ENCODE measurements at places on chromosomes 16 and 17.

DNA sequence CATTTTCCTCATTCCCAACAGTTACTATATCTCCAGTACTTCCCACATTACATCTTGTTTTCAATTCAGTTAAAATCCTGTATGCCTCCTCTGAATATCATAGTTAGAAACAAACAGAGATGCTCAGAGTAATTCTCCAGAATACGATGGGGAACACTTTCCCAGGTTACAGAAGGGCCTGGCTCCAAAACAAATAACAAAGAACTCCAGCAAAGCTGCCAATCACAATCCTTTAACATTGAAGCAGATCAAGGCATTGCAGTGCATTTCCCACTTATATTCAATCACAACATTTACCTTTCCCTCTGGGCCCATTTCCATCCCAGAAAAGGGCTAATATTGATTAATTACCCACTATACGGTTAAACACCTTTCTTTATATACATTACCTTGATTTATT, 29.4 kb upstream of the PMFBP1 start:
- no peak for DNase-seq

DNA sequence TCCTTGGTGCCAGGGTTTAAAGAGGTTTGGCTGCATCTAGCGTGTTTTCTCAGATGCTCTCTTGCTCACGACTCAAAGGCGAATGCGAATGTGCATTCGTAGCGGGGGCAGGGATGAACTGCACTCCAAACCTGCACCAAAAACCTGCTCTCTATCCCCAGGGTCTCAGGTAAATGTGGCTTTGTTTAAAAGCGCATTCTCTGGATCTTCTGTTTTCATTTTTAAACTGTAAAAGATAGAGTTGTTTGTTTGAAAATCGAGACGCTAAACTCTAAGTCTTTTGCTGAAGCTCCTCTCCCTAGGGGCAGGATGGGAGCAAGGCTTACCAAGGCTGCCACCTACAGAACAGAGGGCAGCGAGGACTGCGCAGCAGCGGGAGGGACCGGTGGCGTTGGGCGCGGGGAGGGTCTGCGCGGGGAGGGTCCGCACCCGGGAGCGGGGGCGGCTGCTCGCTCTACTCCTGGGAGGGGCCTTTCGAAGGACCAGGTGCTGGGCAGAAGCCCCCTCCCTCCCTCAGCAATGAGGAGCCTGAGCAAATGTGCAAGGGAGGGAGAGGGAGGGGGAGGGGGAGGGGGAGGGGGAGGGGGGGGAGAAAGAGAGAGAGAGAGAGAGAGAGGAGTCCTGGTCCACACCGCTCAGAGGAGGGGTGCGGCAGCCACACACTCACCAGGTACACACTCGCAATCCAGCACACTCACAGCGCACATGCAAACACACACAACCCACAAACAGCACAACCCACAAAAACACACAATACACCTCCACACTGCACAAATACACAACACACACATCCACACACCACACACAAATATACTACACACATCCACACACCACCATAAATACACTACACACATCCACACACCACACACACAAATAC, 142.8 kb downstream of the GRIN2A start:
- DNase-seq, result no peak

DNA sequence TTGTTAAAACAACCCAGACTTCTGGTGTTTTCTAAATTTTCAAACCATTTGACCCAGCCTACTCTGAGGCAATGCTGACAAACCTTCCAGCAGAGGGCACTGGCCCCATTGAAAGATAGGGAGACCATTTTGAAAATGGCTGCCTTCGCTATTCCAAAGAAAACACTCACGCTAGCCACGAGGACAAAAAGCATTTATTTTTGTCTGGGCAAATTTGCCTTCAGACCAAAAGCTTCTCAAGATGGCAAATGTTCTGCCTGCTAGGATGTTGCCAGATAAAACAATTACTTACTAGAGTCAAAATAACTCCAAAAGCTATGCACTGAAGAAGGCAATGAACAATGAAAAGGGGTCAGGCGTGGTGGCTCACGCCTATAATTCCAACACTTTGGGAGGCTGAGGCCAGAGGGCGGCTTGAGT, 296.7 kb upstream of the IRX5 start:
- no peak for DNase-seq

DNA sequence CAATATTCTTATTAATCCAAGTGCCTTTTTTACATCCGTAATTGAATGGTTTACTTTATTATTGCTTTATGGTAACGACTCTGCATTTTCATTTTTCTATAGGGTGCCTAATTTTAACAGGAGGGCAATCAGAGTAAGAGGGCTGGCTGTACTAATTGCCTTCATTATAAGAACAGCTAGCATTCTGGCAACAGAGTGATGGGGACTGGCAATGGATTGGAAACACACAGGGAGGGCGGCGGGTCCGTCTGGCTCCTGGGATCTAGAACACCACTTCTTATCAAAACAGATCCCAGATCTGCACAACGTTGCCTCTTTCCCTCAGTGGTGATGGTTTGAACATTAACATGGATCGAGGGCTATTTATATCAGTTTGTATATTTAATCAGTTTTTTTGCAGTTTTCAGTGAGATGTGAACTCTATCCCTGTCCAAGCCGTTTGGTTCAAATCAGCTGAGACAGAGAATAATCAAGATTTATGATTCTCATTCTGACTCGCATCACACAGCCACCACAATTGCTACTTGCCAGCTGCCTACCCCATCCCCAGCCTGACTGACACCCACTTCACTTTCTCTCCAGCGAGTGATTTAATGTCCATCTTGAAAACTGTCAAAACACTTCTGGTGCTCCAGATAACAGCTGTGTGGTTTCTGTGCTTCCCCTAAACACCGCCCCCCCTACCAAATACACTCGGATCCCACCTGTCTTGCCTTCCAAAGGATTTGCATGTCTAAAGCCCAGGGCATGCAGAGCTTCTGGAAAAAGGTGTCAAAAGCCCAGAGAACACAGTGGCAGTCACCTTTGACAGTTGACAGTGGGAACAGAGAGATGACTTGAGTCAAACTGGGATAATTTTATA, 327.9 kb downstream of the HS3ST4 start:
- DNase-seq, result no peak

- DNase-seq, result no peak
Observed at GRCh38 chr17:49450735-49451134, 36.1 kb upstream of the PHB1 start.

DNA sequence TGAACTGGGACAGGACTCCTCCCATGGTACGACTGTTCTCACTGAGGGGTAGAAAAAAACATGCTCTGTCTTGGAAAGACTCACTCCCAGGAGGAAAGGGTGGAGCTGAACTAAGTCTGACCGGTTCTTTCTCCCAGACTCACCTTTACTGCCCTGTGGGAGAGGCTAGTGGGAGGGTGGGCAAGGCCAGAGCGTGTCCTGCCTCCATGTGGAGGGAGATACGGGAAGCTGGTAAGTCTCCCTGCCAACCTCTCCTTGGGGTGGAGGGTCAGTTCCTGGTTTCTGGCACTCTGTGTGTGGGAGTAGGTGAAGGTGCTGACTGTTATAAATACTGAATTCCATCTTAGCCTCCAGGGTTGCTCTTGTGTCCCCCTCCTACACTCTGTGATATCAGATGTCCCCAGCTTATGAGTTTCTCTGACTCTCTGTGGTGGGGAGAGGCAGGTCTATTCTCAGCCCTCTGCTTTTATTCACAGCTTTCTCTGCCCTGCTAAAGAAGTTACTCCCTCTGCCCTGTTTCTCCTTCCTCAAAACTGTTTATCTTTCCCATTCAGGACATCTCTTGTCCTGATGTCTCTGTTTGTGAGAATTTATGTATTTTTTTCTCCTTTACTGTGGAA, 26.9 kb upstream of the FAM20A start:
- no peak for DNase-seq

GRCh38 chr16:31134091-31134571, 1.4 kb downstream of the PRSS8 start:
- no peak for DNase-seq

GRCh38 chr17:62966426-62967204, 580 bp downstream of the TANC2 start:
- DNase-seq, result peak; percentile 44

- DNase-seq, result no peak
Observed at GRCh38 chr17:20072692-20072992, 63.5 kb downstream of the SPECC1 start.

- DNase-seq, result no peak
Observed at GRCh38 chr16:56795011-56795410, 65.1 kb downstream of the NUP93 start.

- DNase-seq, result no peak
Observed at GRCh38 chr17:77354670-77355455, 214.1 kb downstream of the SEC14L1 start.

GRCh38 chr17:8832711-8833352, 33.7 kb upstream of the MFSD6L start:
- DNase-seq, result peak; percentile 27

DNA sequence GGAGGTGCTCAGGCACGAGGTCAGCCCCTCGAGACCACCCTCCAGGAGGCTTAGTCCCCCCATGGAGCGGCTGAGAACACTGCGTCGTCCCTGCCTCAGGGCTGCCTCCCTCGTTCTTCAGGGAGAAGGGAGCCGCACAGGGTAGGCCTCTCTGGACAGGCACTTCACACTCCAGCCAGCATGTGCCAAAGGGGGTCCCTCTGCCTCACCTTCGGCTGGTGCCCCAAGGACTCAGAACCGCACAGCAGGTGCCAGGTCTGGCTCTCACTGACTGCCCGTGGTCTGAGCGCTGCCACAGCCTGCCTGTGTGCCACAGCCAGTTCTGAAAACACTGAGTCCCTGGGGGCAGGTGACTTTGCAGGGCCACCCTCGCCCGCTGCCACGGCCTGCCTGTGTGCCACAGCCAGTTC, 7.1 kb downstream of the P2RX5 start:
- no peak for DNase-seq

DNA sequence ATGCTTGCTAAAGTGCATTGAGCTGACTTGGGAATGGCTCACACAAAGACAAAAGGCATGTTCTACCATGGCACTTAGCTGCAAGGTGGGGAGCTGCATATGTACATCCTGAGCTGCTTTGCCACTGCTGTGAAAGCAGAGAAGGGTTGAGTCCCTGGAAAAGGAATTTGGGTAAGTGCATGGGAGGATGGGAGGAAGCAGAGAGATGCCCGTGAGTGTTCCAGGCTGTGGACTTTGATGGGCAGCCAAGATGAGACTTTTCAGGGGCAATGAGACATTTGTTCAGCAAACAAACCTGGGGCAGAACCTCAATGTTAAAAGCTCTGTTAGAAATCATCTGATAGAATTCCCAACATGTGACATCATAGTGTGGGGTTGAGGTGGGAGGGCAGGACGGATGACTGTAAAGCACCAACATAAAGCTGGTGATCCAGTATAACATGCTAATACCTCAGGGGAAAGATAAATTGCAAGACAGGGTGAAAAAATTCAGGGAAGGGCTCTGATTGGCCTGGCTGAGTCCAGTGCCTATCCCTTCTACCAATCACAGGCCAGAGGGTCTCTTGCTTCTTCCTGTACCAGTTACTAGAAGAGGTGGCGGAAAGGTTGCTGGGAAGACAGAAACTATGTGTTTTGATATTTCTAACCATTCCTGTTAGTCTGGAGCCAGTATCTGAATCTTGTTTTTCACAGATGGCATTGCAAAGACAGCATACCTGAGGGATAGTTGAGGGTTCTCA, 163.2 kb downstream of the UTP18 start:
- DNase-seq, result no peak

- no peak for DNase-seq
Observed at GRCh38 chr16:54283725-54284318, 2.8 kb downstream of the IRX3 start.

GRCh38 chr16:28291651-28292626, at the start of gene SBK1:
SBK1 (plus strand) TSS chr16:28292525; CDS start chr16:28317392, 24,867 bp downstream.
- peak; percentile 78 for DNase-seq

DNA sequence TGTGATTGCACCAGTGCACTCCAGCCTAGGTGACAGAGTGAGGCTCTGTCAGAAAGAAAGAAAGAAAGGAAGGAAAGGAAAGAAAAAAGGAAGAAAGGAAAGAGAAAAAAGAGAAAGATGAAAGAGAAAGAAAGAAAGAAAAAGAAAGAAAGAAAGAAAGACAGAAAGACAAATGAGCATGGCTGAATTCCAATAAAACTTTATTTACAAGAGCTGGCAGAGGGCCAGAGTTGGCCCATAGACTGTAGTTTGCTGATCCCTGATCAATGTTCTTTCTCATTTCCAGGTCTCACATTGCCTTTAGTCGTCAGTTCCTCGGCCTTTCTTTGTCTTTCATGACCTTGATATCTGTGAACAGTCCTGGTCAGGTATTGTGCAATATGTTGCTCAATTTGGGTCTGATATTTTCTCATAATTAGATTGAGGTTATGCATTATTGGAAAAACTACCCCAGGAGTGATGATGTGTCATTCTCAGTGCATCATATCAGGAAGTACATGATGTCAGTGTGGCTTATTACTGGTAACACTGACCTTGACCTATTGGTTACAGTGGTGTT, 68.5 kb upstream of the MED9 start:
- DNase-seq, result peak; percentile 55

GRCh38 chr17:7707446-7707845, 2.4 kb downstream of the EFNB3 start:
- DNase-seq, result no peak

- no peak for DNase-seq
Observed at GRCh38 chr16:68798398-68798797, 44.9 kb upstream of the TANGO6 start.

DNA sequence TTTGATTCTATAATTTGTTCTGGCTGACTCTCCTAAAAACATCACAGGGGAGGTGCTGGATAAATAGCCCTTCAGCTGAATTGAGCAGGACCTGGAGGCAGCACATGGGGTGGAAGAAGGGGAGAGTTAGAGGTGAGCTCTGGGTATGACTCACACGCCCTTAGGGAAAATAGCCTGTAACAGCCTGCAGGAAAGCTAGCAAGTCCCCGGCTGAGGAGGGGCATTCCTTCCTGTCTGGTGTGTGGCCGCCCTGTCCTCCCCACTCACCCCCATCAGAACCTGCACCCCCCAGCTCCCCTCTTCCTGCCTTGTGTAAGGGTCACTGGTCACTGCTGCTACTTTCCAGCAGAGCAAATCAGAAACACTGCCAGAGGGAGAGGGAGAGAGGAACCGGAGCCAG, 187.4 kb downstream of the C16orf95 start:
- DNase-seq, result no peak

- DNase-seq, result no peak
Observed at GRCh38 chr16:15830832-15831451, 25.9 kb downstream of the MYH11 start.

DNA sequence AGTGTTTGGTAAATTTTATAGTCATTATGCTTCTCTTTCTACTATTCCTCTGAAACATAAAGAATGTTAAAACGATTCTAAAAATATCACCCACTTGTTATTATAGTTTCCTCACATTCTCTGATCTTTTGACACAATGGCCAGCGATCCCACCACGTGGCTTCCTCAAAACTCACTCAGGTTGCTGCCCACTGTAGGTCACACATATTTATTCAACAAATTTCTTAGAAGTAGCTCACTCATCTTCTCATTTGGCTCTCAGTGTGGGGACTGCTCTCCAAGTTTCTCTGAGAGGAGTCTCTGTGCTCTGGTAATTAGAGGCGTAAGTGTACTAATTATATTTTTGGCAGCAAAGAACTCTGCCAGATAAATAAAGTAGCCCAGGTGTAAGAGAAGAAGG, 465.4 kb downstream of the CDH11 start:
- no peak for DNase-seq

- no peak for DNase-seq
Observed at GRCh38 chr16:68257251-68257905, 6.9 kb upstream of the SLC7A6 start.

Measured in stimulated activated effector memory CD8-positive, alpha-beta T cell treated with anti-CD3 and anti-CD28 coated beads, Interleukin-12 subunit alpha, Interleukin-12 subunit beta, amount 100 ng/mL, for 72 hours (primary cell).